ENCODE measurements at places on chromosomes 13 and 19.

DNA sequence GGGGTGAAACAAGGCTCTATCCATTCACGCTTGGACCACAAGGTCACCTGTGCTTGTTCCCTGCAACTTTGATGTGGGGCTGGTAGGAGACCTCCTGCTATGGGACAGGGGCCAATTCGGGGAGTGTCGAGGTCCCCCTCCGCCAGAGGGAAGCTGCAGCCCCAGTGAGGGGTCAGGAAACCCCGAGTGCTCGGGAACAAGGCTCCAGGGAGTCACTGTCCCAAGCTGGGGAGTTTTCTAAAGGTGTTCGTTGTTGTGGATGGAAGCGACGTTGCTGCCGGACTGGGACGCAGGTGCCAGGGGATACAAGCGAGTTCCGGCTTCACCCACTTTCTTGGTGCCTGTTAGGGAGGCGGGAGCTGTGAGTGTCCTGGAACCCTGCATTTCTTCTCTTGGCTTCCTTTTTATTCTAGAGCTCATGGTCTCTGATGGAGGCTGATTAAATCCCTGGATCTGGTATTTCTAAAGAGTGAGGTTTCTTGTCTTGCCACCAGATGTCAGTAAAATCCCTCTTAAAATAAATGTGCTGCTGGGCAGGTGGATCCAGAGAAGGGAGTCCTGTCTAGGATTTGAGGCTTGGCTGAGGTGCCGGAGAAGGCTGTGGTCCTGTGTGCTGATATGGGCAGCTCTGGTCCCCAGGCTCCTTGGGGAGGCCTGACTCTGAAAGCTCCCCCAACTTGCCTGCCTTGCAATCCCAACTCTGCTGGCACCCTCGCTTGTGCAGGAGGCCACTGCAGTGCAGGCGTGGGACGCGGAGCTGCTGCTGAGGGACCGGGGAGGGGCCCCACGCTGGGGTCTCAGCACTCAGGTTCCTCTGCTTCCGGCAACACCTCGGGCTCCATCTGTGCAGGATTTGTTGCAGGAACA lies 153.9 kb downstream of the TEX29 start:
- peak; percentile 70 for DNase-seq

DNA sequence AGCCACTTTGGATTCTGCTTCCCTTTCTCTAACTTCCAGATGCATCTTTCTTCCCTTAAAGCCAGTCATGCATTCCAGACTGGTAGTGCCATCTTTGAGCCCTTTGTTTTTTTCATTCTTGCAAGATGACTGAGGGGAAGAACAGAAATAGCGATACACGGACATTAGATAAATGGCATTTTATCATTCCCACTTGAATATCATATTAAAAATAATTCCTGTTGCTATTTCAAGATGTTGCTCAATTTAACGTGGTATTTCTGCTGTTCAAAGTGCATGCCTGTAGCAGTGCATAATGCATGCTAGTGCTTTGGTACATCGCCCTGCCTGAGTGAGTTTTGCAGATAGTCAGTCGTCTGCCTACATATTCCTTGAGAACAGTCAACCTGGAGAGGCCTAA lies 140.6 kb upstream of the FRY start:
- DNase-seq: peak; percentile 61

GRCh38 chr13:44237276-44237767 lies 136.3 kb upstream of the SERP2 start:
- DNase-seq: peak; percentile 42

DNA sequence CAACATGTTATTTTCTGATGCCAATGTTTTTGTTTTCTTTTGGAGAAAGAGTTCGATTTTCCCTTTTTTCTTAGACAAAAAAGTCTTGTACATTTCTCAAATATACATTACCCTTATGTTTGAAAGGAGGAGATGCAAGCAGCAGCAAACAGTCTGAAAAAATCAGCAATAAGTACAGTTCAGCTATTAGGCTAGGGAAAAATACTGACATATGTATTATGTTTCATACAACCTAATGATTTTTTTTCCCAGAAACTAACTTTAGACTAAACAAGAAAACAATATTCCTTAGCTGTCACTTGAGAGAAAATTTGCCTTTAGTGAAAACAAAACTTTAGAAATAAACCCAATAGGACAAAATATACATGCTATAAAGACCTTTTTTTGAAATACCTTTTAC lies 1223.5 kb downstream of the SLITRK1 start:
- DNase-seq: no peak

DNA sequence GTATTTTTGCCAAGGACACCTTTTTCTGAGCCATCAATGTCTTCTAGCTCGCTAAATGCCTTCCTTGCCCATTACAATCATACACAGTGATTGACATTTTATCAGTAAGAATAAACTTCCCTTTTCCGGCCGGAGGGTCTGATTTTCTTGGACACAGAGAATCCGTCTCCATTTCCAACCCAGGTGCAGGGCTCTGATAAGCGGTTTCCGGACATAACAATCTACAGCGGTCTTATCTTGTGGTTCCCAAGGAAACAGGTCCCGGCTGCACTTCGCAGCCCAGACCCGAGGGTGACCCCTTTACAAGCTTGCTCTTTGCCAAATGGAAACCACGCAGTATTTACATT lies 5.1 kb upstream of the ZNF77 start:
- DNase-seq: peak; percentile 53

Measured in trophoblast cell (in vitro differentiated cells and primary cell).